NCI-H524 (cell line): ENCODE measurements at places on chromosomes 4 and X.

- no peak for DNase-seq
Observed at GRCh38 chrX:34578237-34578636, 78.8 kb downstream of the TMEM47 start.

DNA sequence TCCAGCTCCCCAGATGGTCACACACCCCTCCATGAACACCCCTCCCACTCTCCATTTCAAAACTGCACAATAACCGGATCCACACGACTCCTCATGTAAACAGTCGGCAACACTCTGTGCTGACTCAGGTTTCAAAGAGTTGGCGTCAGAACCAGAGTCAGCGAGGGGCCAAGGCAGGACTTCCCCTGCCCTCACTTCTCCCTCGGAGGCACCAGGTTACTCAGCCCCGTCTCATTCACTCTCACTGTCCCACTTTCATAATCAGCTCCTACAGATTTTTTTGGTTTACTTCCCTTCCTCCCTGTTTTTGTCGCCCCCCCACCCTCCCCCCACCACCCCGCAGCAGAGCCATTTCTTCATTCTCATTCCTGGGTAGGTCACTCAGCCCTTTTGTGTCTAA is 2.7 kb upstream of the TIMP1 start:
- no peak for DNase-seq

DNA sequence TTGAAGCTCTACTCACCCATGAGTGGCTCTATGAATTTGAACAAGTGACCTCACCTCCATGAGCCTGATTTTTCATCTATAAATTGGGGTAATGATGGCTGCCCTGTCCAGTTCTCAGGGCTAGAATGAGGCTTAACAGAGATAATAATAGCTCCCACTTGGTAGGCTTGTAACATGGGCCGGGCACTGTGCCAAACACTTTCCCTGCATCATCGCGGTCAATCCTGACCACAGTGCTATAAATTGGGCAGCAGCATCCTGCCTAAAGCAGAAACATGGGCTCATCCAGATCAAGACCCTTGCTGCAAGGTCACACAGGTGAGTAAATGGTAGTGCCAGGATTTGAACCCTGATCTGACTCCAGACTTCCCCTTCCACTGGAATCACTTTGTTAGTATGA is 12.8 kb downstream of the APLN start:
- DNase-seq, result no peak

DNA sequence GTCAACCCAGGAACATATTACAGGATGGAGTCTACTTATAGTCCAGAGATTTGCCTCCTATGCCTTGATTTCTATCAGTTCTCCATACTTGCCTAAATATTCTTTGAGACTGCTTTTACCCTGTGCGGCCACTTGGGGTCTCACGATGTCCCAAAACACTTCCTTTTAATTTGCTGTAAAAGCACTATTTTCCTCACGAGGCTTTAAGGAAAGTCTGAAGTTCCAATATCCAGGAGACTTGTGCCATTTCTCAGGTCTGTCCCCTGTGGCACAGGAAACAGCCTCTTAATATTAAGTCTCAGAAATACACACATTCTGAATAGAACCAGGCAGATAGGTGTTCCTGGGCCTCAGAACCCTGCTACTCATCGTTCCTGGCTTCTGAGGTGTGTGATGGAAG is 142.9 kb downstream of the TMEM164 start:
- peak; percentile 2 for DNase-seq

- no peak for DNase-seq
Observed at GRCh38 chr4:4486969-4487368, 54.9 kb downstream of the STX18 start.

DNA sequence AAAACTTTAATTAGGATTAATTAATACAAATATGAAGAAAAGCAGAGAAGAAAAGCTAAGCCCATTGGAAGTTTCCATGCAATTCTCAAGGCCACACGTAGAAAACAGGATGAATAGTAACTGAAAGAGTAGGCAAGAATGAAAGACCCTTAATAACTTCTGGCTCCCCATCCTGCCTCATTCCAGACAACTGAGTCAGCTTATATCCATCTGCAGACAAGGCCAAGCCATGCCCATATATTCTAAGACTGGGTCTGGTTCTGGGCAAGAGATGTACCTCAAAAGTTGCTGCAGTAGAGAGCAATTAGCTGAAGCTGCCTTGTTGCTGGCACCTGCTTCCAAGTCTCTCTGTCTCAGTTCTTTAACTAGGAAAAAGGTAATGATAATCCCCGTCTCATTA is 244.1 kb downstream of the GPC3 start:
- DNase-seq, result no peak

GRCh38 chr4:77209936-77210335 is 52.9 kb downstream of the CCNG2 start:
- no peak for DNase-seq

- DNase-seq, result peak; percentile 90
Observed at GRCh38 chrX:153470411-153471363, at the start of gene HAUS7. Gene HAUS7, minus strand, starts transcription at chrX:153470576. Its CDS starts 19 bp downstream, at chrX:153470557.

DNA sequence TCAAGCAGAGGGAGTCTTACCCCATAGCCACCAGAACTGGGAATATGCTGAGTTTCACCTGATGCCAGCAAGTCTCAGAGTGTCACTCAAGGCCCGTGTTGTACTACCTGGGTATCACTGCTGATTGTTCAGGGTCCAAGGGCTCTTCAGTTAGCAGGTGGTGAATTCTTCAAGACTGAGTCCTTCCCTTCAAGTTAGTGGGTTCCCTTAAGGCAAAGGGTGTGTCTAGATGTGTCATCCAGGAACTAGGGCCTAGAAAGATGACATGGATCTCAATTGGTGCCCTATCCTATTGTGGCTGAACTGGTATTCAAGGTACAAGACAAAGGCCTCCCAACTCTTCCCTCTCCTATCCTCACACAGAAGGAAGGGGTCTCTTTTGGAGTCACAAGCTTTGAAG is 159.9 kb upstream of the DIPK2B start:
- DNase-seq, result no peak

GRCh38 chr4:163768014-163768413 is 273.5 kb downstream of the TMA16 start:
- no peak for DNase-seq

DNA sequence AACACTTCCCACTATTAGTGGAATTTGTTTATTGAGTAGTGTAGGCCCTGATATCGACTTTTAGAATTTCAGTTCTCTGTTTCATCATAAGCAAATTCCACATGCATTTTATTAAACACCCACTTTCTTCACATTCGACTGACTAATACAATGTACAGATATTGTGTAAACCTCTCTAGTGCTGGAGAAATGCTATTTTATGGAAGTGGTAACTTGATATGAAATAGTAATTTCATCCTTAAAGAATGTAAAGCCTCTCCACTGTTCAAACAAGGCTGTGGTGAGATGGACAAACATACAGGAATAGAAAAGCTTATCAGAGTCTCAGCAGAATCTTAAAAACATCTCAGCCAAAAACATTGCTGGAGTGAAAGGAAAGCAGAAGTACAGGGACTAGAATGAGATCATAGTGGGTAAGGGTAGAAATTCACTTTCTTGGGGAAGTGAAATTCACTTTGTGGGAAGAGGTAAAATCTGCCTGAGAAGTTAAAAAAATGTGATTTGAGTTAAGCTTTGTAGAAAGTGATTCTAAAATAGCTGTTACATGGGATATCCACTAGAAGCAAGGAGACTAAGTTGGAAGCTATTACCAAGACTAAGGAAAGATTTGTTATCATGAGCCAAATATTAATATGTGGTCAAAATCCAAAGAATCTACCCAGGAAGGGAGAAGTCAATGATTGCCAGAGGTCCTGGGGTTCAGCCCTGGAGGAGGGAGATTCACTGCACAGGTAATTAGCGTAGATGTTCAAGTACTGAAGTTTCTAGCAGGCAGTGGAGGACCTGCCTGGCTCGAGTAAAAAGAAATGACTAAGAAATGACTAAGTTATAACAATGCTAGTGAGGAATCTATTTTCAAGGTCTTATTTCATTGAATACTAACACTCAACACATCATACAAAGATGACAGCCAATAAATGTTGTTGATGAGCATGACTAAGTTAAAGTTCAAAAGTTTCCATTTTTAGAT is 398.3 kb upstream of the FAM47C start:
- no peak for DNase-seq

DNA sequence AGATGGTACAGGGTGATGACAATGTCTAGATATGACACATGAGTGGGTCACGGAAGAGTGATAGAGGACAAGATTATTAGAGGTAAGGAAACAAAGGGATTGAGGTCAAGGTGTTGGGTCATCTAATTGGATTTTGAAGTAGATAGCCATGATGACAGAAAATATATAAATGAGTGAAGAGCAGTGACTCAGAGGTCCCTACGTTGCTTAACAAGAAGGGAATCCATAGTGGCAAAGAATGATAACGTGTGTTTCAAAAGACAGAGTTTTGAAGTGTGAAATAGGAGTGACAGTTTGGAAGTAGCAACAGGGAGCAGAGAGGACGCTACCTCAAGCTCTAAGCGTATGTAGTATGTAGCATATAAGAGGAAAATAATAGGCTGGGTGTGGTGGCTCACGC is 22.2 kb upstream of the CAMK2D start:
- DNase-seq, result no peak

- no peak for DNase-seq
Observed at GRCh38 chrX:47560179-47560933, 649 bp upstream of the ARAF start.

DNA sequence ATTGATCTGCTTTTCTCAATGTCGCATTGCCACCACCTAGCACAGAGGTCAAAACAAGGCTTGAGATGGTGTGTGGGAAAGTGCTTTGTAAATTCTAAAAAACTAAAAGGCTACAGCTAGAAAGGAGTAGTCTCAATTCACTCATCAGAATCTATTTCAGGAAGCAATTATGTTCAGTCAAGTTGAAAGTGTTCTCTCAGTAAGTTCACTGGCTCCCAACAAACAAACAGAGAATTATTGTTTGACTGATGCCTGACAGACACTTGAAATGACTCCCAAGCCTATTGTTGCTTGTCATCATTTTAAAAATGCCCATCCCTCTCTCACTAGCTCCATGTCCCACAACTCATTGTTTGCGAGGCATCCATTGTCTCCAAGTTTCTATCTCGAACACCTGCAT is 419.6 kb upstream of the CPEB2 start:
- DNase-seq, result no peak

DNA sequence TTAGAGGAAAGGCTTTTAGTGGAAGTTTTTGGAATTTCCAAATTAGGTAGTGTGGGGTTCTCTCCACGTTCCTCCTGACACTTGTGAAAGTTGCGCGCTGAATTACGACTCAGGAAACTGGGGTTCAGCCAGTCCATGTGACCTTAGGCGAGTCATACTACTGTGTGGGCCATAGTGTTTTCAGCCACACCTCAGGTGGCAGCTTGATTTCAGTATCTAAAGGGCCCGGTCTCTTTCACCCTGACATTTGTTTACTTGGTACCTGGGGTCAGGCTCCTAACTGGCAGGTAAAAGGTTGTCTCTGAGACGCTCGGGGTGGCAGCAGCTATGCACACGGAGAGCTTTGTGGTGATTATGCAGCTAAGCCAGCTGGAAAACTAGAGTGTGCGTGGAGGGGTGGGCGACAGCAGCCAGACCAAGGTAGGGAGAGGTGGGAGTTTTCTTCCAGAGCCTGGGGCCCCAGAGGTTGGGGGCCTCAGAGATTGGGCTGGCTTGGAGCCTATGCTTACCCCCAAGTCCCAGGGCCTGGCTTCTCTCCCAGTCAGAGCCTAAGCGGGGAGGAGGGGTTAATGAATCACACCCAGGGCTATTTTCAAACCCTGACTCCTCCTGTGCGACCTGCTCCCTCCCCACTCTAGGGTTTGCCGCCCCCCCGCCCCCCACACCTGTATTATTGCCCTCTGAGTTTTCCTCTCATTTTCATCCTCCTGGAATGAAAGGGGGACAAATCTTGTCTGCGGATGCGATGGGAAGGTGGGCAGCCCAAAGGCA is 47.2 kb downstream of the STARD8 start:
- DNase-seq, result no peak

GRCh38 chr4:176268963-176269362 is at the start of gene ASB5:
Gene ASB5, minus strand, starts transcription at chr4:176269222. Its CDS starts 114 bp downstream, at chr4:176269108.
- no peak for DNase-seq

- DNase-seq, result no peak
Observed at GRCh38 chrX:23386260-23386659, 51.6 kb downstream of the PTCHD1 start.

GRCh38 chrX:21932292-21933002 is 8.1 kb upstream of the SMS start:
- no peak for DNase-seq

- DNase-seq, result peak; percentile 54
Observed at GRCh38 chr4:14155803-14156202, 528.3 kb upstream of the BOD1L1 start.

DNA sequence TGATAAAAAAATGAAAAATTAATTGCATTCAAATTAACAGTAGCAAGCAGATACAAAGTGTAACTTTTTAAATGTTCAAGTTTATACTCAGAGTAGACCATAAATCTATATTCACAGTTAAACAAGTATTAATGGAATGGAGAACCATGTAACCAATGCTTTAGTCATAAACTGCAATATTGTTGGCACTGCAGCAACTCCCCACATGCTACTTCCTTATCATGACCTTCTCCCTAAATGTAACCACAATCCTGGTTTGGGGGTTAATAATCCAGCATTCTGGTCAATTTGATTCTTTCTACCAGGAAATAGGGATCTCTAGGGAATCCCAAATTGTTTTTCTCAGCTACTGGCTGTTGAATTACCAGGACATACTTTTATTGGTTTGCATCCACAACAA is 223.9 kb upstream of the DCAF8L1 start:
- no peak for DNase-seq

- no peak for DNase-seq
Observed at GRCh38 chr4:185774845-185775680, 36.9 kb downstream of the SORBS2 start.

GRCh38 chr4:7253837-7254236 is 61.5 kb downstream of the SORCS2 start:
- peak; percentile 51 for DNase-seq

DNA sequence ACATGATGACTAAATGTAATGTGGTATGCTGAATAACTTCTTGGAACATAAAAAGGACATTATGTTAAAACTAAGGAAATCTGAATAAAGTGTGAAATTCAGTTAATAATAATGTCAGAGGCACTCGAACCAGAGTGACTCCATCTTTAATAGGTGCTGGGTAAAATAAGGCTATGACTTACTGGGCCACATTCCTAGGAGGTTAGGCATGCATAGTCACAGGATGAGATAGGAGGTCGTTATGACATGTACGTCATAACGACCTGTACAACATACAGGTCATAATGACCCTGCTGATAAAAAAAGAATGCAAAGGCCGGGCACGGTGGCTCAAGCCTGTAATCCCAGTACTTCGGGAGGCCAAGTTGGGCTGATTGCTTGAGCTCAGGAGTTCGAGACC is 28.9 kb upstream of the OPHN1 start:
- DNase-seq, result no peak

GRCh38 chr4:621296-622070 is 3.9 kb upstream of the PDE6B start:
- DNase-seq, result no peak

DNA sequence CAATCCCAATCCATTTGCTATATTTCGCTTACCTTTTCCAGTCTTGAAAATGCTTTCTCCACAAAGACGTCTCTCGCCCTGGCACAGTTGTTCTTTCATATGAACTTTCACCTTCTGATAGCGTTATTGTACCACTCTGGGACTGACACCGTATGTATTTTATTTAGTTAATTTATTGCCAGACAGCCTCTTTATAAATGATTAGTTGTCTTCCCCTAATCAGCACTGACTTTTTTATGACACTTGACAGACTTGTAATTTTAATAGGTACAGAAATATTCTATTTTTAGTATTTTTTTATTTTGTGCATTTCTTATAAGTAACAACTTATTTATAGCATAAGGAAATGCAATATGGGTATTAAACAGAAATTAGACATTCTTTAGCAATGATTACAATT is at the start of gene GIMD1:
Gene GIMD1, minus strand, starts transcription at position 101 of the 400 bp plus-strand sequence. CDS start 1,343 bp downstream, outside the sequence.
- no peak for DNase-seq
